ENCODE measurements at places on chromosomes 11 and 22.

DNA sequence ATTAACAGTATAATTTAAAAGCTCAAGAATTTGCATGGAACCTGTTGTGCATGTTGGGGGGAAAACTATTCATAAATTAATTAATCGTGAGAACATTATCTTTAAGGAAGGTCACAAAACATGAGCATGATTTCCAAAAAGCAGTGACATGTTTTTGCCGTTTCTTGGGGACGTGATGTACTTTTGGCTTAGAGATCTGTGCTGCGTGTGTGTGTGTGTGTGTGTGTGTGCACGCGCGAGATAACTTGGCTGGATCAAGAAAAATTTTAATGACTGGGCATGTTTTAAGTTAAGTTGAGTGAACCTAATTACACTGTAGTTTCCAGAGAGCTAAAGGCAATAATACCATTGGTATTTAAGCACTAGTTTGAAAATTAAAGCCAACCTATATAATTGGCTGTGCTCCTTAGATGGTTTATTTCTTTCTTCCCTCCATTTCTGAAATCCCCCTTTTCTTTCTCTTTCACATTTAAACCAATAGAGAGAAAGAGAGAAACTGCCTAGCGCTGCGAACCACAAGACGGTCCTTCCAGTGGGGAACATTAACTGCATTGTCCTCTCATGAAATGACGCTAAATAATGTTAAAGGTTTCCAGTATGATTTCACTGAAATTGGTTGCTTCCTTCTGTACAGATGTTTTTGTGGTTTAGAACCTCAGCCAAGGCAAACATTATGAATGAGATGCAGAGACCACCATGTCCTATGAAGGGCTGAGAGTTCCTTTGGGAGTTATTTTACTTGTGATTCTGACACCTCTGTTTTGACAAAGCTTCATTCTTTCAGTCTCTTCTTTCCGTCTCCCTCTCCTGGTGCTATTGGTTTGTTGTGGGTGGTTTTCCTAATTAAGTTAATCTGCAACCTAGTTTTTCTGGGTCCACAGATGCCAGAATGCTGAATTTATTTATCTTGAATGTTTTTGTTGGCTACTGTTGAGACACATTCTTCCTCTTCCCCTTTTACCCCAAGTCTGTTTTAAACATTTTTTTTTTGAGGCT, 51.7 kb downstream of the ZBTB16 start:
- peak; percentile 78 for DNase-seq

- no peak for DNase-seq
These were observed 358.3 kb downstream of the NXPE2 start for GRCh38 chr11:115036406-115037180.

- DNase-seq, result no peak
These were observed 36.6 kb downstream of the TMEM45B start for GRCh38 chr11:129852125-129852740.

DNA sequence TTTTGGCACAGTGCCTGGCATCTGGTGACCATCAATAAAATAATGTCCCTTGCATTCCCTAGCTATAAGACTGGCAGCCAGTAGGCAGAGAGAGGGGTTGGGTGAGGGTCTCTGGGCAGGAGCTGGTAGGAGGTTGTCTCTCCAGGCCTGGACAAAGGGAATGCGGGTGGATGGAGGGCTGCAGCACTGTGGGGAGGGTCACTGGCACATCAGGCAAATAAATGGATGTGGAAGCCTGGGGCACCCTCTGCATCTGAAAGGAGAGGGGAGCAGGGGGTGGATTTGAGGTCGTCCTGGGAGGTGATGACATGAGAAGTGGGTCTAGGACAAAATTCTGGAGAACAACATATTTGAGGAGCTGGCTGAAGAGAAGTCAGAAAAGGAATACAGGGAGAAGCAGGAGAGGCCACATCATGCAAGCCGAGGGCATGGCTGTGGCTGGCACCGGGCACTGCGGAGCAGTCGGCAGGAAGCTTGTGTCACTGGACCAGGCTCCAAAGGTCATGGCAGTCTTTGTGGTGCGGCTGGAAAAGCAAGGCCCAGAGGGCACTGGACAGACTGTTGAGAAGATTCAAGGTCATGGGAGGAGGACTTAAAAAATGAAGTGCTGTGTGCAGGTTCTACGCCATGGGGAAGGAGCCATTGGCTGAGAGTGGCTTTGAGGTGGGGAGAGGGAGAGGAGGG, 36.5 kb upstream of the THY1 start:
- no peak for DNase-seq

- no peak for DNase-seq
These were observed 21.1 kb downstream of the PHF21B start for GRCh38 chr22:44988671-44989070.

GRCh38 chr22:48660104-48660789, 1167.4 kb downstream of the BRD1 start:
- DNase-seq, result no peak

DNA sequence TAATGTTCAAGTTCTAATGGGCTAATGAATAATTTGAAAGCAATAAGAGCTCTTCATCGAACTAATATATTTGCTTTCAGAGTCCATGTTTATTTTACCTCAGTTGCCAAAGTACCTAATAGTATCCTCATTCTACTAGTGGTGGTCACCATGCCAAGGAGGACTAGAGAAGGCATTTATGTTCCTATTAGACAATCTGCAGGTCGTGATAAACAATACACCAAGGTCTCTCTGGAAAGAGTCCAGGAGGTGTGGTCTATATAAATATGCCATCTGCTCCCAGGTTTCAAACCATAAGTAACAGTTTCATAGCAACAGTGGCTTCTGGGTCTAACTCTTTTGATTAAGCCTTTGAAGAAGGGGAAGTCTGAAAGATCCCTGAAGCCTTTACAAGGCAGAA, 42.9 kb downstream of the ARFGAP3 start:
- no peak for DNase-seq

DNA sequence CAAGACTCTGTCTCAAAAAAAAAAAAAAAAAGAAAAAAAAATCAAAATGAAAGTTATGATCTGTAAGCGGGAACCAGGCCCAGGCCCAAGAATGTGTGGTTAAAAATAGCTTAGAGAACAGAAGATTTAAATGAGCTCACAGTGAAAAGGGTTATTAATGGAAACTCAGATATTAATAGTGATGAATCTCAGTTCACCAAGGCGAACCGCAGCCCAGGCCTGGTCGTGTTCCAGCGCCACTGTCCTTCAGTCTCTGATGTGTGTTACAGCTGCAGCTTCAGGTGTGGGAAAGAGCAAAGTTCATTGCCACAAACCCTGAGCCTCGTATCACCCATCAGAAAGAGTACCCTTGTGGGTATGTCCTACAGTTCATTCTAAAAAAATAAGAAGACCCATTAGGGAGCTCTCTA, 107.1 kb downstream of the GAB2 start:
- no peak for DNase-seq

GRCh38 chr22:20185750-20186149, 34.9 kb upstream of the CCDC188 start:
- no peak for DNase-seq

- no peak for DNase-seq
These were observed 19.5 kb downstream of the CTSC start for GRCh38 chr11:88318017-88318416.

GRCh38 chr11:20090654-20091374, 69.5 kb downstream of the DBX1 start:
- DNase-seq, result no peak

DNA sequence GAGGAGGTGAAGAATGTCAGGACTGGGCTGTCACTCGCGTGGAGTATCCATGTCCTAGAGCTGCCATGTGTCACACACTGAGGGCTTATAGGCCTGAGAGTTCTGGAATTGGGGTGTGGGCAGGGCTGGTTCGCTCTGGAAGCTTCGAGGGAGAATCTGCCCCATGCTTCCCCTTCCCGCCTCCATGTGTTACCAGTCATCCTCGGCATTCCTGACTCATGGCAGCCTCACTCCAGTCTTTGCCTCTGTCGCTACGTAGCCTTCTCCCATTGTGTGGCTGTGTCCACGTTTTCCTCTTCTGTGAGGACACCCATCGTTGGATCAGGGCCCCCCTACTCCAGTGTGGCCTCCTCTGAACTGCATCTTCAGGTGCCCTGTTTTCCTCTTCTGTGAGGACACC, 301.2 kb downstream of the TBC1D22A start:
- DNase-seq, result no peak

DNA sequence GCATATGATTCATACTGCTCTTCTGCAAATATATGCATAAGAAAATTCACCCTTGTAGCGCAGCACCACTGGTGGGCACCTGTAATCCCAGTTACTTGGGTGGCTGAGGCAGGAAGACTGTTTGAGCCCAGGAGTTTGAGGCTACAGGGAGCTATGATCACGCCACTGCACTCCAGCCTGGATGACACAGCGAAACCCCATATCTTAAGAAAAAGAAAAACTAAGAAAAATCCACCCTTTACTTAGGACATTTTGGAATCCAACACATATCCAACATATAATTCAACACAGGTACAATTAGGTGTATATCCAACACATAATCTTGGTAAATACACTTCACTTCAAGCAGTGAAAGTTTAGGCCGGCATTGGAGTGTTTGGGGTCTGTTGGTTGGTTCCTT, 255.5 kb upstream of the PITPNB start:
- DNase-seq, result no peak

DNA sequence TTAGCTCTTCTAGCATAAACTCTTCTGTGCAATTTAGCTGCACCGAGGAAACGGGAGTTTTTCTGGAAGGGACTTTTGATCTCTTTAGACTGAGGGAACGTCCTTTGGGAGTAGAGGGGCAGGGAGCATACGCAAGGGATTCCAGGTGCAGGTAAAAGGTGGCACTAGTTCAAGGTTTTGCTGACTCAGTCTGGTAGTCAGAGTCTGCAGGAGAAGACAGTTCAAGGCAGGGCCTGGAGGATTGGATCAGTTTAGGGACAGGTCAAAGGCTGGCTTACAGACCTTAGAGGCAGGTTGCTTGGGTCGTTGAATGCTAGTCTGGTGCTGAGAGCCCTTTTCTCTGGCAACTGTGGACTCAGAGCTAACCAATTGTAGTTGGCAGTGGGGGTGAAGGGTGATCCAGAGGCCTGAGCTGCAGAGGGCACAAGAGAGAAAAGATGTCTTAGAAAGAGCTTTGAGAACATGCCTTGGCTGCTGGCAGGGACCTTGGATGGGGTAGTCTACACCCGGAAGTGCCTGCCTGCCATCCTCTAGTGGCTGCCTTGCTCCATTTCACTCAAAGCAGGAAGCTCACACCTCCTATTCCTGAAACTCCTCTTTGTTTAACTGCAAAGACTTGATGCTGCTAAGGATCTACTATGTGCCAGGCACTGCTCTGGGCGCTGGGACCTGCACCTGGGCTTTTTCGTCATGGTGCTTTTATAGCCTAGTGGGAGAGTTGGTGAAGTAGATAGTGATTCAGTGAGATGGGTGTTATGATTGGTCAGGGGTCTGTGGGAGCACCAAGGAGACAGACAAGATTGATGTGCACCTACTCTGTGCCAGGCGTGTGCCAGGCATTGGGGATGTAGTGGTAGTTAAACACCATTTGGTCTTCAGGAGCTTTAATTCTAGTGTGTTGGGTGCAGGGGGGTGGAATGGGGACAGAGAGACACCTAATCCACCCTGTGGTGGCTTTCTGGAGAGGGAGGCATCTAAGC, 17.1 kb downstream of the MIAT start:
- peak; percentile 16 for DNase-seq

- DNase-seq, result no peak
These were observed 62.2 kb downstream of the RSF1 start for GRCh38 chr11:77758331-77758730.

GRCh38 chr11:1534171-1534570, 37.9 kb downstream of the DUSP8 start:
- no peak for DNase-seq

- peak; percentile 49 for DNase-seq
These were observed 20.8 kb upstream of the LMO2 start for GRCh38 chr11:33912405-33913361.

- peak; percentile 34 for DNase-seq
These were observed 1321.7 kb downstream of the TBC1D22A start for GRCh38 chr22:48084041-48084728.

GRCh38 chr22:40302149-40302548, 44.2 kb upstream of the ADSL start:
- DNase-seq, result no peak

GRCh38 chr11:32884770-32885384, 7.7 kb upstream of the QSER1 start:
- no peak for DNase-seq

GRCh38 chr22:20117633-20118299, 740 bp upstream of the TRMT2A start:
- no peak for DNase-seq

DNA sequence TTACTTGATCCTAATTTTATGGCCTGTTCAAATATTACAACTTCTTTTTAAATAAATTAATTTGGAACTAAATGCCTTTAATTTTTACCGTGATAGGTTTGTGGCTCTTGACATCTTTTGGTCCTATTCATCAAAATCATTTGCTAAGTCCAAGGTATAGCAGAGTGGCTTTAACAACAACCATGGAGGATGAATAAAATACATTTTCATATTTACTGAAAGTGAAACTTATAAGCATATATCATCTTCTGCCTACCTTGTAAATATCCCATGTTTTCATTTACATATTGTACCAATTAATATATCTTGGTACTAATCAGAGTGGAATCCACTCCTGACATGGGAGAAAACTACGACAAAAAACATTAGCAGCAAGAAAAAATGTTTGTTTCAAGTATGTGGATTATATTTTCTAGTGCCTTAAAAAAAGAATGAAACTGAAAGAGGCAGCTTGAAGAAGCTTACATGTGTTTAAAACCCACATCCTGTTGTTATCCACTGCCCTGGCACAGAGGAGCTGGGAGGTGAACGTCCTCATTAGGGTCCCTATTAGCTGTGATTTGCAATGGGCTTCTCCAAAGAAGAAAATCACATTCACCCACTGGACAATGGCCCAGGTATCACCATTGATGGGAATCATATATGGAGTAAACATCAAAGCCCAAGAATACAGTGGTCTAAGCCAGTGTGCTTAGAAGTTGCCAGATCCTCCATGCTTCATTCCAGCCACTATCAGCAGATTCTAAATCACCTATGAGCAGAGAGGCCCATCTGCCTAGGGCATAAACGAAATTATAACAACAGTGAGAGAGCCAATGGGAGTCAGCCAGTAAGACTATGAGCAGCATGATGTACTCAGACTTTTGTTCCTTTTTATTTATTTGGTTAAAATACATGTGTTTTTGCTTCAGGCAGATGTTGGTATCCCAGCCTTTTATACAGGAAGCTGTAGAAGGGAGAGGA, 84.7 kb downstream of the MAML2 start:
- DNase-seq, result no peak

DNA sequence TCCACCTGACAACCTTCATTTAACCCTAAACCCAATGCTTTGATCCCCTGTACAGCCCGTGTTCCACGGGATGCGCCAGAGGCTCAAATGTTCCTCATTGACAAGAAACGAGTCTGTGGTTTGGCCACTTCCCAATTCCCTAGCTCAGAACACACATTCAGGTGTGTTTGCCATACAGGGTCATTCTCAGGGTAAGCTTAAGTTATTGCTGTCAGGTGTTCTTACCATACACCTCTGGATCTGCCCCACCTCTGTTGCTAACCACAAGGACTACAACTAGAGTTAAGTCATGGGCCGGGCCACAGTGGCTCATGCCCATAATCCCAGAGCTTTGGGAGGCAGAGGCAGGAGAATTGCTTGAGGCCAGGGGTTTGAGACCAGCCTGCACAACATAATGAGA, 45.6 kb upstream of the POLD3 start:
- no peak for DNase-seq

- DNase-seq, result no peak
These were observed 67.4 kb downstream of the MICAL2 start for GRCh38 chr11:12177739-12178338.

Measured in GF-D8 (cell line).